ENCODE measurements at places on chromosomes 16 and 17.

DNA sequence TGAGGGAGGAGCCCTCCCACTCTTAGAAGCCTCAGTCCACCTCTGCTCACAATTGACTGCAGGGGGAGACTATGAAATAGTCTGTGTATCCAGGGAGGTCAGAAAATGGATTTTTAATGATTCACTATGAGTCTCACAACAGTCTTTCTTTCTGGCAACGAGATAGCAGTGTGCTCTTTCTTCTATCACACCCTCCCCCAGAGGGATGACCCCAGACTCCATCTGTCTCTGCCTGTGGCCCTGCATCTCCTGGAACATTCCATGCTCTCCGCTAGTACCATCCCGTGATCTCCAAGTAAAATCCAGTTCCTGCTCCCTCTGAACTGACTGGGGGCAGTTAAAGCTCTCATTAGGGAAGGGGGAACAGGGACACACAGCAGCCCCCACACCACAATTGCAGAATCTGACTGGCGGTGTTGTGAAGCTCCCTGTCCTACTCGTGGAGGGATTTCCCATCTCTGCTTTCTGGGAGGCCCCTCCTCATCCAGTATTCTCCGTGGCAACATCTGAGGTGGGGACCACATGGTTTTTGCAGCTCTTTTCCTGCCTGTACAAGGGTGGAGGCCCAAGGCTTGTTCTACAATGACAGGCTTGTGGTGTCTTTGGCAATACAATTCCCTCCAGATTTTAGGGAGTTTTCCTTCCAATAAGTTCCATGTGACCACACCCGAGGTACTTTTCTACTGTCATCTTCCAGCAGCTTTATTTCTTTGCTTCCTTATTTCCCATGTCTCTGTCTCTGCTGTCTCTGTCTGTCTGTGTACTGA, 19.4 kb downstream of the NATD1 start:
- no peak for DNase-seq

GRCh38 chr16:682493-683395, 1.4 kb downstream of the JMJD8 start:
- no peak for DNase-seq

- no peak for DNase-seq
These were observed 14.7 kb downstream of the BRD7 start for GRCh38 chr16:50354082-50354481.

GRCh38 chr17:381941-382643, 29.5 kb upstream of the RPH3AL start:
- DNase-seq, result no peak

GRCh38 chr17:73013301-73013700, 79.2 kb downstream of the SLC39A11 start:
- no peak for DNase-seq

DNA sequence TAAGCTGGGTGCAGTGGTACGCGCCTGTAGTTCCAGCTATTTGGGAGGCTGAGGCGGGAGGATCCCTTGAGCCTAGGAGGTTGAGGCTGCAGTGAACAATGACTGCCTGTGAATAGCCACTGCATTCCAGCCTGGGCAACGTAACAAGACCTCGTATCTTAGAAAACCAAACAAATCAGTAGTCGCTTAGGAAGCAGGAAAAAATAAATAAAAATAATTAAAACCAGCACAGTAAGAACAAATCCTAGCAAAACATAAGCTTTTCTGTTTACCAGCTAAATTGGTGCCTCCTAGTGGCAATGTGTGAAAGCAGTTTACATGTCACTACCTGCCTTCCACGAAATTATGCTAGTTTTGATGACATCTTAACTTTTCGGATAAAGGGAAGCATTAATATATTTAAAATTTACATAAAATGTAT, 1.3 kb downstream of the ARMC5 start:
- DNase-seq, result peak; percentile 39

GRCh38 chr17:46045639-46046038, 46.6 kb downstream of the STH start:
- no peak for DNase-seq

- no peak for DNase-seq
These were observed 4.4 kb downstream of the RNF166 start for GRCh38 chr16:88701581-88702370.

DNA sequence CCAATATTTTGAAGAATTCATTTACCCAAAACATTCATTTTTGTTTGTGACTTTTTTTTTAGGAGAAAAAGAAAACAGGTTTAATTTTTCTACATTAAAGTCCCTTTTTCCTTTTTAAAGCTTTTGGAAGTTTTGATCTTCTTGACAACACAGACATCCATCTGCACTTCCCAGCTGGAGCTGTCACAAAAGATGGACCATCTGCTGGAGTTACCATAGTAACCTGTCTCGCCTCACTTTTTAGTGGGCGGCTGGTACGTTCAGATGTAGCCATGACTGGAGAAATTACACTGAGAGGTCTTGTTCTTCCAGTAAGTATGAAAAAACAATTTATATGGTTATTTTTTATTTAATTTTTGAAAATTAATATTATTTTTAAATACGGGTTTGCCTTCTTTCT, 37.2 kb downstream of the SIAH1 start:
- no peak for DNase-seq

GRCh38 chr16:24255456-24256371, at the start of gene CACNG3:
TSS of gene CACNG3 (plus strand) at chr16:24256335. CDS start at chr16:24256755, 420 bp downstream.
- peak; percentile 72 for DNase-seq

DNA sequence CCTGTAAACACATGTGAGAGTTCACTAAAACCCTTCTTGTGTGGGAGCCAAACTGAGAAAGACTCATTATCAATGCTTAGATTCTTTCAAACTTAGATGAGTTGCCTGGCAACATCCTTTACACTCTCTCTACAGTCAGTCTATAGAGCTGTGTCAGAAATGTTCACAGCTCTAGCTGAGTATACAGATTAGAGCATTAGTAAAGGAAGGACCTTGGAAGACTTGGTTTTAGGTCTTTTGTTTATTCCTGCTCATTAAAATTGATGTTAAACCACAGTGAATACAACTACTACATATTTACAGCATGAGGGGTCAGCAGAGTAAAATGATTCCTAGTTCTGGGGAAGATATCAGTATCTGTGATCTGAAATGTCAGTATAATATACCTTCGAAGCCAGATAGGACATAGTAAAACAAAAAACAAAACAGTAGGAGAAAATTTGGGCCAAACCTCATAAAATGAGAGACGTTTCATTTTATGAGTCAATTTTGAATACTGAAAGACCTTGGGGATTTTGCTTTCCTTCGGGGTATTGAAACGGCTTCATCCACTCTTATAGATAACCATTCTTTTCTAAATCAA, 186.0 kb downstream of the TANC2 start:
- DNase-seq, result no peak

- DNase-seq, result no peak
These were observed 29.8 kb upstream of the SALL1 start for GRCh38 chr16:51180719-51181502.

DNA sequence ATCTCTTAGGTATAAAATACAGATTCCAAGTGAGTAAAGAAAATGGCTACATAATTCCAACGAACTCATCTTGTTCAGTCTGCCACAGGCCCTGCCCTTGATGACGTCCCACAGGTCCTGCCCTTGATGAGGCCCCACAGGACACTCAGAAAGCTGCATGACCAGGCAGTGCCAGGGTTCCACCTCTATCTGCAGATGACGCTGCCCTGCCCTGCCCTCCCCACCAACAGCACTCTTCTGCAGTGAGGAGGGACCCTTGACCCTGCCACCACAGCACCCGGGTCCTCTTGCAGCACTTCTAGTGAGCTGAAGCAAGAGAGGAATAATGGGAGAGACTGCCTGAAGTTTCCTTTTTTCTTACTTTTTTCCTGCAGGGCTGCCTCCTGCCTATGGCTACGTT, 118.4 kb downstream of the VPS53 start:
- DNase-seq, result no peak

GRCh38 chr16:28984091-28984490, 761 bp upstream of the LAT start:
- no peak for DNase-seq

GRCh38 chr16:57837305-57838125, 35.2 kb upstream of the KIFC3 start:
- DNase-seq, result no peak

GRCh38 chr17:72614476-72614870, 478.0 kb downstream of the SLC39A11 start:
- no peak for DNase-seq

DNA sequence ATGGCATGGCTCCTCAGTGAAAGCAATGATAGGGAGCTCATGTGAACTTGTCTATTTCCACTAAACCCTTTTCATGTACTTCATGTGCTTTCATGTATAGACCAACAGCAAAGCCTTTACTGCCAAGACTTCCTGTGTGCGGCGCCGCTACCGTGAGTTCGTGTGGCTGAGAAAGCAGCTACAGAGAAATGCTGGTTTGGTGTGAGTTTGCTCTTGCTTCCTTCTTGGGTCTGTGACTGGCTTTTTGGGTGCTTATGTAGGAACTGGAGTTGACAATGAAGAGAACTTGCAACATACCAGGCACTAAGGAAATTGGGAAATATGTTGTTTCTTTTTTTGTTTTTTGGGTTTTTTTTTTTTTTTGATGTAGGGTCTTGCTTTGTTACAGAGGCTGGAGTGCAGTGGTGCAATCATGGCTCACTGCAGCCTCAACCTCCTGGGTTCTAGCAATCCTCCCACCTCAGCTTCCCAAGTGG, 5.7 kb downstream of the SNX11 start:
- no peak for DNase-seq

DNA sequence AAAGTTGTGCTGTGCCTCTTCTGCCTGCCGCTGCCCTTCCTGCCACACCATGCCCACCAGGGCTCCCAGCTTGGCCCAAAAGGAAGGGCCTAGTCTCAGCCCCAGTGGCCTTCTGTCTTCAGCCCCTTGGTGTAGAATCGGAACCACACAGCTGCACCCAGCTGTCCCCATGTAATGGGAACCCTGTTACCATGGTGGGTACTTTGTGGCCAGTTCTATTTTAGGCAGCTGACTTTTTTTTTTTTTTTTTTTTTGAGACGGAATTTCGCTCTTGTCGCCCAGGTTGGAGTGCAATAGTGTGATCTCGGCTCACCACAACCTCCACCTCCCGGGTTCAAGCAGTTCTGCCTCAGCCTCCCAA, 163.3 kb upstream of the GSE1 start:
- DNase-seq, result no peak

DNA sequence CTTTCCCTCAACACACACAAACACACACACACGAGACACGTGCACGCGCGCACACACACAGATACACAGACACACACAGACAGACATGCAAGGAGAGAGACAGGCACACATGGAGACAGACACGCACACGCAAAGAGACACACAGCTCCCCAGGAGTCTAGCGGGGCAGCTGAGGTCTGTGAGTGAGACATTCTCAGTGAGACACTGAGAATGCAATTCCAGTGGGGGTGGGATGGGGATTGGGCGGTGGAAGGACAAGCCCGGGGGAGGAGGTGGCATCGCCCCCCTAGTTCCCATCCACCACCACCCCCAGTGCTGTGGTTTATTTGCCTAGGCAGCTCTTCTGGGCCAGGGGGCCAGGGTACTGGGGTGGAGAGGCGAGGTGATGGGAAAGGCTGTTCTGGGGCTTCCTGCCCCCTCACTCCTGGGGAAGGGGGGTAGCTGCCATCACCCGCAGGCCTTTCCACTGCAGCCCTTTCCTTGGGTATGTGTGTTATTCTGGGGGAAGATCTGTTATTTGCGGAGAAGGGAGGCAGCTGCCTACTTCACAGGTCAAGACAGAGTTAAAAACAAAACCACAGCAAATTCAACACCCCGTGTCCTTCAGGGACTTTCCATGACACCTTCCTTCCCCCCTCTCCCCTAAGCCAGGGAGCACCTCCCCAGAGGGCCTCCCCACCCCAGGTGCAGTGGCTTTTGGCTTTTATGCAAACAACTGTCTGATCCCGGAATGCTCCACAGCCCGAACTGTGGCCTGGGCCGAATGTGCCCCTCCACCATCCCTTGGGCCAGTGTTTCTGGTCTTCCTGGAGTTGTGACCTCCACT, 18.0 kb downstream of the GRB7 start:
- peak; percentile 30 for DNase-seq

- no peak for DNase-seq
These were observed 28.5 kb downstream of the CYTH1 start for GRCh38 chr17:78753316-78754250.
